ENCODE measurements at places on chromosomes 13 and 19. TPM values are rescaled to one million over a fixed set of nuclear protein-coding genes. Genes with fewer than 3 reads are reported as not detected.

MRPL57 gene
- total RNA-seq = 16.1 TPM

PNMA8A gene
- 10.3 TPM for total RNA-seq

PGPEP1 gene
- total RNA-seq = 38.5 TPM

SIGLEC6 gene
- total RNA-seq = not detected

MVB12A gene
- 59.2 TPM for total RNA-seq

FBXO17 gene
- 44.9 TPM for total RNA-seq

PEG3 gene
- not detected for total RNA-seq

SYT5 gene
- not detected for total RNA-seq

ZNF681 gene
- 1.4 TPM for total RNA-seq

PINLYP gene
- 0.91 TPM for total RNA-seq

LILRB2 gene
- not detected for total RNA-seq

PEAK3 gene
- 0.44 TPM for total RNA-seq

ADGRE3 gene
- total RNA-seq = not detected

FARP1 gene
- 347 TPM for total RNA-seq

CLEC4M gene
- total RNA-seq = not detected

IFI30 gene
- not detected for total RNA-seq

RASL11A gene
- total RNA-seq = 4.6 TPM

RNF17 gene
- not detected for total RNA-seq

MBD3L2 gene
- total RNA-seq = not detected

RYR1 gene
- 0.03 TPM for total RNA-seq

ATP4A gene
- not detected for total RNA-seq

NRTN gene
- total RNA-seq = 0.40 TPM

IGFL1 gene
- total RNA-seq = not detected

HSH2D gene
- total RNA-seq = not detected

ZNF440 gene
- total RNA-seq = 13.0 TPM

ZNF540 gene
- total RNA-seq = 1.9 TPM

GIPC3 gene
- total RNA-seq = 1.2 TPM

BIVM gene
- total RNA-seq = 30.7 TPM
